ENCODE measurements at places on chromosomes 2 and 18. TPM values are rescaled to one million over a fixed set of nuclear protein-coding genes. Genes with fewer than 3 reads are reported as not detected.

DNA sequence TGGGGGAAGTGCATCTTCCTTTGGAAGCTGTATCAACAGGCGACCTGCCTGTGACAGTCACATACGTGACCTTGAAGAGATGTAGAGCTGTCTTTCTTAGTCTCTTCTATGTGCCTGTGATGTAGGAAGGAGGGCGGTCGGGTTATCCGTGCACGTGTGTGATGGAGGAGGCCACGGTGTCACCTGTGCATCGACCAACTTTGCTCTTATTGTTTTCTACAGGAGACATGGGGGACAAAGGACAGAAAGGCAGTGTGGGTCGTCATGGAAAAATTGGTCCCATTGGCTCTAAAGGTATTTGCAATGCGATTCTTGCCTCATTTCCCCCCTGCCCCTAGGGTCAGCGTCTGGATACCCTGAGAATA, 20.7 kb upstream of the ALLC start:
- no peak for DNase-seq

Gene ANKRD29
- polyA plus RNA-seq = 1.2 TPM

Gene MEIS1
- polyA plus RNA-seq = 100 TPM

- no peak for DNase-seq
Measured at GRCh38 chr2:48993576-48993975, 160.7 kb downstream of the FSHR start.

- no peak for DNase-seq
Measured at GRCh38 chr18:3510896-3511295, 60.9 kb downstream of the TGIF1 start.

Data from right renal pelvis (tissue), 4 donors.